ENCODE measurements at places on chromosomes 6 and 20.
A peak's percentile ranks its signal among the peaks of the same experiment; 100 is the strongest.

DNA sequence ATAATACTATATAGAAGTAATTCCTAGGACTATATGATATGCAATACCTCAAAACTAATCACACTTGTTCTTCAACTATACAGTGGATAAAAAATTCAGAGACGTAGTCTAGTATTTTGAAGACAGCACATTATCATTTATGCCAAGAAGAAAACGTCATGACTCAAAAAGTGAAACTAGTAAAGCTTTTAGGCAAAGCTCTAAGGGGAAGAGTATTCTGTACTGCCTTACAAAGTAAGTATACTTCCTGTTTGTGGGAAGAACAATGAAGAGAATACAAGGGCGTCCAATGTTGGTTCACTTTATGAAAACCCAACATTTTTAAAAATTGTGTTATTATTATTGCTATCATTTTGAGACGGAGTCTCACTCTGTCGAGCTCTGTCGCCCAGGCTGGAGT is 27.9 kb downstream of the LOC128125822 start:
- no peaks in the 10 kb centered on the region for H3K27me3 ChIP-seq
- H3K4me1 ChIP-seq, result peaks cover 7% of the 10 kb centered on the region
- no peaks in the 10 kb centered on the region for H3K36me3 ChIP-seq
- no peak for DNase-seq
- H3K27ac ChIP-seq, result no peak overlapping the region

- H3K36me3 ChIP-seq, result no peaks in the 10 kb centered on the region
- no peak for DNase-seq
- H3K4me1 ChIP-seq, result peaks cover 11% of the 10 kb centered on the region
- no peak overlapping the region for H3K4me3 ChIP-seq
These were observed 8.8 kb upstream of the TPD52L1 start for GRCh38 chr6:125144822-125145221.

DNA sequence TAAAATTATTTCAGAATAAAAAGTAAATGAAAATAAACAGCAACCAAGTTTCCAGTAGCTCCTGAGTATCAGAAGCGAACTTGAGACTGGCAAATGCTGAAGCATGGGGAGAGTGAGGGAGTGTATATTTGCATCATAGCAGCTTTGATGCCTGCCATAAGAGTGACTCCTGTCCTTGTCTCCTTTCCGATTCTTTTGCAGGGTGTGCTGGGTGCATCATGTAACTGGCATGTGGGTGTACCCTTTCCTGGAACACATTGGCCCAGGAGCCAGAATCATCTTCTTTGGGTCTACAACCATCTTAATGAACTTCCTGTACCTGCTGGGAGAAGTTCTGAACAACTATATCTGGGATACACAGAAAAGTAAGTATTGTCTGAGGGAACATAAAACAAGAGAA is 117.4 kb downstream of the ADAT2 start:
- peak overlapping the region; percentile 23 for H3K27ac ChIP-seq
- H3K36me3 ChIP-seq, result peaks cover 13% of the 10 kb centered on the region
- H3K4me3 ChIP-seq, result no peak overlapping the region
- DNase-seq, result peak; percentile 47

- no peak overlapping the region for H3K4me3 ChIP-seq
- H3K36me3 ChIP-seq, result no peaks in the 10 kb centered on the region
- H3K27ac ChIP-seq, result no peak overlapping the region
These were observed 39.9 kb downstream of the SGK1 start for GRCh38 chr6:134278000-134278399.

DNA sequence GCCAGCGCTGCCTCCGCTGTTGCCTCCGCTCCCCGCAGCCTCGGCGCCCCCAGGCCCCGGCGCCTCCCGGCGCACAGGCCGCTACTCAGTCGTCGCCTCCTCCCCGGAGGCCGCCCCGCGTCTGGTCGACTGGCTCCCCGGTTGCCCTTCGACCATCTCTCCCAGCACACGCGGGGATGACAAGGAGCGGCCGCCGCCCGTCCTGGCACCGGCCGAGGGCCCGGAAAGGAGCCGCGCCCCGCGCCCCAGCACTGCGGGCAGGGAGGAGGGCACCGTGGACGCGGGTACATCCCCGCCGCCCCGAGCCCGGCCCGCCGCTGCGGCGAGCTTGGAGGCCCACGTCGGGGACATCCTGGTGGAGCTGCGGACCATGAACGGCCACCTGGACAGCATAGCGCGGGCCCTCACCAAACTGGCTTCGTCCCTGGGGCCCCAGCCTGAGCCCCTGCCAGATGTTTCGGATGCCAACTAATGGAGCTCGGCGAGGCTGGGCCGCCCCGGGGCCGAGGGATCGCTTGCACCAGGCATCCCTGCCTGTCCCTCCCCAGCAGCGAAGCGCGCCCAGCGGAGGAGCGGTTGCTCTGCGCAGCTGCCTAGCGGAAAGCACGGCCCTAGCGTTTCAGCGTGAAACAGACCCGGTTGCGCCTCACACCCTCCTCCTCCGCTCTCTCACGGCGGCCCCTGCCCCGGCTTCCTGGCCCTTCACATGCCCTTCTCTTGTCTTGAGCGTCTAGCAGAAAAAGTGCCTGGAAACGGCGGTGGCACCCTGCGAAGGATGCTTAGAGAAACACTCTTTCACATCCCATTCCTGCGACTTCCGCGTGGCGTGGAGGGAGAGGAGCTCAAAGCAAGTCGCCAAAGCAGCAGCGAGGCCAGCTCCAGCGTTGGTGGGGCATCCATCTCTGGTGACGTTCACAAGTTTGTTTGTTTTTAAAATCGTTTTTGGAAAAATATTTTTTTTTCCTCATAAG is 285.8 kb upstream of the SUPT3H start:
- no peaks in the 10 kb centered on the region for H3K27me3 ChIP-seq
- 0 out of 2 replicates have a peak, but pooled peaks cover under 1% of the 10 kb centered on the region for H3K4me1 ChIP-seq
- H3K27ac ChIP-seq, result no peak overlapping the region
- no peak for DNase-seq
- no peaks in the 10 kb centered on the region for H3K36me3 ChIP-seq

DNA sequence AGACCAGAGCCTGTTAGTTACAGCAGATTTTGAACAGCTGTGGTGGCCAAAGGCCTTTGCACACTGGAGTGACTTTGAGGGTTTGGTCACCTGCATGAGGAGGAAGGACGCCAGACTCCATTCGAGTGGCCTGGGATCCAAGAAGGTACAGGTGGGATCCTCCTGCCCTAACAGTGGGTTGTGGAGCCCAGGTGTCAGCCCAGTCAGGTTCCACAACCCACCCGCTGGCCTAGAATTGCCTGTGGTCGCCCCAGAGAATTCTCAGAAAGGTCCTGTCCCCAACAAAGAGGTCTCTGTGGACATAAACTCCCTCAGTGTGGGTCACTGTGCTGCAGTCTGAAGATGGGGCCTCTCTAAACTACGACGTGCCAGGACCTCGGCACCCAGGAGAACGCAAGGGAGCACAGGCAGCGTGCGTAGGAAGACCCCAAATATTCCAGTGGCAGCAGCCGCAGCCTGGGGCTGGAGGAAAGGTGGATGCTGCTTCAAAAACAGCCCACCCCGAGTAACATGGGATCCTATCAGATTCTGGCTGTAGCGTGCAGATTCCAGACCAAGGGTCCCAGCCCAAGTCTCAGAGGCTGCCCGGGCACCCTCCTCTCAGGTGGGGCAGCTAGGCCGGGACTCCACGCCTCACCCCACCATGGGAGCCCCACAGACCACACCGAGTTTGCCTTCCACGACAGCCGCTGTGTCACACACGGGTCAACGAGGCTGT is 16.0 kb downstream of the ACSS1 start:
- H3K27ac ChIP-seq, result no peak overlapping the region
- no peak overlapping the region for H3K4me3 ChIP-seq
- H3K36me3 ChIP-seq, result no peaks in the 10 kb centered on the region
- peaks cover 11% of the 10 kb centered on the region for H3K4me1 ChIP-seq

GRCh38 chr6:41028561-41029412 is 10.2 kb downstream of the UNC5CL start:
- no peaks in the 10 kb centered on the region for H3K36me3 ChIP-seq
- H3K27me3 ChIP-seq, result no peaks in the 10 kb centered on the region
- H3K4me1 ChIP-seq, result no peaks in the 10 kb centered on the region
- H3K27ac ChIP-seq, result no peak overlapping the region
- DNase-seq, result no peak
- H3K4me3 ChIP-seq, result peak overlapping the region; percentile 47

DNA sequence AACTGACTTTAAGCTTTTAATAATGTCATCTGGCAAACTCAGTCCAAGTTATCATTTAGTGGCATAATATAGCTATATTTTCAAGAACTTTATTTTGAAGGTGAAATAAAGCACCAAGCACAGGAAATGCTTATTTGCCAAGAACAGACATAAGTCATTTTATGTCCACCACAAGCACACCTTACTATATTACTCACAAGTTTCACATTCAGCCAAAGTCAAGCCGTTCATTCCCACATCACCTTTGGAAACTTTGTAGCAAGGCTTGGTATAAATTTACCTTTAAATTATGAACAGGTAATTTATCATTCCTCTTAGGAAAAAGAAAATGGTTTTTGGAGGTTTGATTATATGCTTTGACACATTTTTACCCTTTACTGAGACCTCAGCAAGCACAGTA is 236.8 kb upstream of the FKBP1C start:
- H3K4me3 ChIP-seq, result no peak overlapping the region
- no peaks in the 10 kb centered on the region for H3K4me1 ChIP-seq
- DNase-seq, result no peak
- no peak overlapping the region for H3K27ac ChIP-seq
- no peaks in the 10 kb centered on the region for H3K27me3 ChIP-seq

- no peak for DNase-seq
- H3K27me3 ChIP-seq, result no peaks in the 10 kb centered on the region
- peak overlapping the region; percentile 95 for H3K4me3 ChIP-seq
- H3K36me3 ChIP-seq, result no peaks in the 10 kb centered on the region
These were observed 669 bp upstream of the TMEM30A start for GRCh38 chr6:75285283-75285639.

- no peak overlapping the region for H3K4me3 ChIP-seq
- peak; percentile 99 for DNase-seq
- peaks cover 55% of the 10 kb centered on the region for H3K4me1 ChIP-seq
- peak overlapping the region; percentile 96 for H3K27ac ChIP-seq
- no peaks in the 10 kb centered on the region for H3K27me3 ChIP-seq
- H3K36me3 ChIP-seq, result no peaks in the 10 kb centered on the region
These were observed 82.7 kb upstream of the FABP7 start for GRCh38 chr6:122696853-122697252.

GRCh38 chr20:1320902-1321653 is 7.9 kb downstream of the SDCBP2 start:
- H3K4me1 ChIP-seq, result peaks cover 5% of the 10 kb centered on the region
- no peak overlapping the region for H3K4me3 ChIP-seq
- no peaks in the 10 kb centered on the region for H3K27me3 ChIP-seq
- DNase-seq, result no peak
- H3K36me3 ChIP-seq, result no peaks in the 10 kb centered on the region
- no peak overlapping the region for H3K27ac ChIP-seq

DNA sequence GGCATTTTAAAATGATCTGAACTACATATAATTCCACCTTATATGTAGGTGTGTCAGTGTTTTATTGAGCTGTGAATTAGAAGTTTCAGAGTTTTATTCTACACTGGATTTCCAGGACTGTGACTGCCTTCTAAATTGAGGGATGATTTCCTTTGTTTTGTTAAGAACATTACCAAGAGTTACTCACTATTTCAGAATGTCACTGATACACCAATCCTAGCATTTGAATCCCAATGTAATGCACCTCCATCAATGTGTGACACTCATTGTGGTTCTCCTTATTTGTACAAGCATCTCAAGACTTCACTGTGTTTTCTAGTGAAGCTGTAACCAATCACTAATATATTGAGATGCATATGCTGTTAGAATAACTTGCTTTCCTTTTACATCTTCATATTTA is 86.8 kb downstream of the PLCB1 start:
- no peak overlapping the region for H3K27ac ChIP-seq
- no peaks in the 10 kb centered on the region for H3K36me3 ChIP-seq
- no peaks in the 10 kb centered on the region for H3K4me1 ChIP-seq
- peaks cover 8% of the 10 kb centered on the region for H3K27me3 ChIP-seq
- no peak overlapping the region for H3K4me3 ChIP-seq

- H3K27ac ChIP-seq, result no peak overlapping the region
- no peaks in the 10 kb centered on the region for H3K36me3 ChIP-seq
- no peak overlapping the region for H3K4me3 ChIP-seq
- H3K4me1 ChIP-seq, result no peaks in the 10 kb centered on the region
- DNase-seq, result no peak
- peaks cover 72% of the 10 kb centered on the region for H3K27me3 ChIP-seq
These were observed 563.0 kb upstream of the AGPAT4 start for GRCh38 chr6:161836643-161837448.

- no peak overlapping the region for H3K27ac ChIP-seq
- H3K36me3 ChIP-seq, result peaks cover 25% of the 10 kb centered on the region
- H3K27me3 ChIP-seq, result no peaks in the 10 kb centered on the region
- no peak for DNase-seq
These were observed 59.6 kb upstream of the EMILIN3 start for GRCh38 chr20:41426086-41426830.

GRCh38 chr20:4507288-4507719 is 214.4 kb upstream of the PRND start:
- H3K27me3 ChIP-seq, result no peaks in the 10 kb centered on the region
- H3K27ac ChIP-seq, result no peak overlapping the region
- peaks cover 7% of the 10 kb centered on the region for H3K4me1 ChIP-seq
- DNase-seq, result no peak
- H3K36me3 ChIP-seq, result no peaks in the 10 kb centered on the region

DNA sequence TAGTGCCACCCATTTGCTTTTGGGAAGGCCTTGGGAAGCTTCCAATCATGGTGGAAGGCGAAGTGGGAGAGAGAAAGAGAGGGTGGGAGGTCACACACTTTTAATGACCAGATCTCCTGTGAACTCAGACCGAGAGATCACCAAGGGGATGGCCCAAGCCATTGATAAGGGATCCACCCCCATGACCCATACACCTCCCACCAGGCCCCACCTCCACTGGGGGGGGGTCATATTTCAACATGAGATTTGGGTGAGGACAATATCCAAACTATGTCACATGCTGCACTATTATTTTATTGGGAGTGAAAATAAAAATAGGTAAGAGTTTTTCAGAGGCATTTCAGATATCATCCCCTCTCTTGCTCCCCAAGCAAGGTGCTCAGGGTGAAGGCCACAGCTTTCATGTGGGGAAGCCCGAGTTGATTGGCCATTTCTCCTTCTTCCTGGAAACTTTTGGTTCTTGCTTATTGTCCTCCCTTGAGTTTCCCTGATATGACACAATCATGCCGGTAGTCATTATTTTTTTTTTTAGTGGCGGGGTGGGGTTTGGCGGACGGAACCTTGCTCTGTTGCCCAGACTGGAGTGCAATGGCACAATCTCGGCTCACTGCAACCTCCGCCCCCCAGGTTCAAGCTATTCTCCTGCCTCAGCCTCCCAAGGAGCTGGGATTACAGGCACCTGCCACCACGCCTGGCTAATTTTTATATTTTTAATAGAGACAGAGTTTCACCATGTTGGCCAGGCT is 15.2 kb downstream of the GMPR start:
- H3K4me1 ChIP-seq, result no peaks in the 10 kb centered on the region
- H3K36me3 ChIP-seq, result no peaks in the 10 kb centered on the region
- H3K27ac ChIP-seq, result no peak overlapping the region
- no peak overlapping the region for H3K4me3 ChIP-seq
- no peak for DNase-seq
- peaks cover 20% of the 10 kb centered on the region for H3K27me3 ChIP-seq

GRCh38 chr6:106279179-106279578 is 46.4 kb downstream of the ATG5 start:
- peaks cover 12% of the 10 kb centered on the region for H3K36me3 ChIP-seq
- H3K27ac ChIP-seq, result no peak overlapping the region
- H3K27me3 ChIP-seq, result no peaks in the 10 kb centered on the region
- H3K4me1 ChIP-seq, result no peaks in the 10 kb centered on the region
- no peak for DNase-seq

GRCh38 chr6:31090973-31091364 is 21.4 kb downstream of the C6orf15 start:
- no peak overlapping the region for H3K27ac ChIP-seq
- H3K4me1 ChIP-seq, result peaks cover 22% of the 10 kb centered on the region
- H3K36me3 ChIP-seq, result no peaks in the 10 kb centered on the region
- H3K4me3 ChIP-seq, result no peak overlapping the region
- H3K27me3 ChIP-seq, result no peaks in the 10 kb centered on the region

All from PC-9 (cell line).